ENCODE measurements at places on chromosomes 16 and 17. TPM values are rescaled to one million over a fixed set of nuclear protein-coding genes. Genes with fewer than 3 reads are reported as not detected.

TNFRSF17 gene
- polyA plus RNA-seq: not detected

RFFL gene
- 9.9 TPM for polyA plus RNA-seq

ZG16B gene
- 0.56 TPM for polyA plus RNA-seq

ACSM2A gene
- polyA plus RNA-seq: 0.34 TPM

ADAP2 gene
- 10.1 TPM for polyA plus RNA-seq

MAPT gene
- 8.2 TPM for polyA plus RNA-seq

SDR42E1 gene
- polyA plus RNA-seq: 0.66 TPM

DDX42 gene
- polyA plus RNA-seq: 106 TPM

LRRC59 gene
- 45.1 TPM for polyA plus RNA-seq

KRTAP17-1 gene
- polyA plus RNA-seq: not detected

ST6GALNAC1 gene
- 0.62 TPM for polyA plus RNA-seq

SPATA32 gene
- polyA plus RNA-seq: not detected

CCDC154 gene
- polyA plus RNA-seq: 2.5 TPM

Measured in hindlimb muscle (tissue), 1 donor.